ENCODE measurements at places on chromosomes 6 and 20.
A peak's percentile ranks its signal among the peaks of the same experiment; 100 is the strongest.

DNA sequence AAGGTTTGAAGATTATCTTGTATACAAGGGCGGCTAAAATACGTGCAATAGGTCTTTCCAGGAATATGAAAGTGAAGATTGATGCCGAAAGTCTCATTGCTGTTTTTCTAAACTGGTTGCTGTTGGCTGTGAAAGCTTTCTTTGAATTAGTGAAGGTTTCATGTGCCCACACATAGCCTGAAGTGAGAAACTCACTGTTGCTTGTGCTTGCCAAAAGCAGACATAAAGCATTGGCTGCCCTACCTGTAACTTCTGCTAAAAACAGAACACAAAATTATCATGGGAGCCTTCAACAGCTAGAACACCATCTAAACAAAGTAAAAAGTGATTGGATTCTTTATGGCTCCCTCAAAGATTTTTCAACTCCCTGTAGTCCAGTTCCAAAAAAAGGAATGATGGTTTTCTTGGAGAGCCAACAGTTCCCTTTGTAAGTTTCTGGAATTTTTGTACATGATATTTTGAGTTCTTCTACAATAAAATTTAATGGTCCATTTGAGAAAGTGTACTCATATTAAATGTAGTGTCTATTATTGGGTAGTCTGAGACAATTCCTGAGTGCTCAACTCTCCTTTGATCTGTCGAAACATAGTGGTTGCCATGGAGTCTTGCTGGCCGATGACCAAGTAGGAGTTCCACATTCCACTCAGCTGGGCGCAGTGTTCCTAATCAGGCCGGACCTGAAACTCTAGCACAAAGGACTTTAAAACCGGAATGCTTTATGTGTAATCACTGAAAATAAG is 68.5 kb downstream of the PLEKHG1 start:
- no peak for DNase-seq

DNA sequence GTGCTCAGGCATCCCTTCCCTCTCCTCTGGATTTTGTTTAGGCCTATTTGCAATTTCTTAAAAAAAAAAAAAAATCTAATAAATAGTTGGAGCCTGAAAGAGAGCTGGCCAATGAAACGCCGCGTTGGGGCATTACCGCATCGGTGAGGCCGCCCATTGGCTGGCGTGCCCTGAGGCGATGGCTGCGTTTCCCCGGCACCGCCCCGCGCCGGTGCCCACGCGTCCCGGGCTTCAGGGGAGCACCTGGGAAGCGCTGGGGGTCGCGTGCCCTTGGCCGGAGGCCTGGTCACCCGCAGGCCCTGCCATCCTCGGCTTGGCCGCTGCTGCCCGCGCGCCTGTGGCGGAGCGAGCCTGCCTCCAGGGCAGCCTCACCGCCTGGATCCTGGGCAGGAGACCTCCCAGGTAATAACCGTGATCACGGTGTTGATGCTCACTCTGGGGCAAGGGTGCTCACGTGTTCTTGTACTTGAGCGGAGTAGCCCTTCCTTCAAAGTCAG is 155.4 kb downstream of the NRN1 start:
- DNase-seq = no peak

DNA sequence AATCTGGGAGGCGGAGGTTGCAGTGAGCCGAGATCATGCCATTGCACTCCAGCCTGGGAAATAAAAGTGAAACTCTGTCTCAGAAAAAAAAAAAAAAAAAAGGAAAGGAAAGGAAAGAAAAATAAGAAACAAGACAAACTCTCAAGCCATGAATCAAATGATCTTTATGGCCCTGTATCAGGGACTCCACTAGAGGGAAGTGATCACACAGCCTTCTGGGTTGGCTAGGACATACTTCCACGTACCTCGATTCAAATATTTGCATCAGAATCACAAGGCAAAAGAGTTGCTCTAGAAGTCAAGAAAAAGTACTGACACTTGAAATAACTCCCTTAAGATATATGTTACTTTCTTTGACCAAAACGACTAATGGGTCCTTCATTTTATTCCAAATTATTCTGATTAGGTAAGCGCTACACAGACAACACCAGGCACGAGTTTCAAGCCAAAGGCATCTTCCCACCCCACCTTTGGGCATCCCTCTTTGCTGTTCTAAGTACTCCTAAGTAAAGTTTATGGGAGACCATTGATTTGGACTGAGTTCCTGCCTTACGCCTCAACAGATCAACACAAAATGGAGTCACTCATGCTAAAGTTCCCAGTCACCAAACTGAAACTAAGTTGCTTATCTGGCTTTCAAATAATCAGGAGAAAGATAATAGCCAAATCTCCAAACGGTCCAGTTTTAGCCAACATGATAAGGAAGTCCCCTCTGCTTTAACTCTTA is 77.5 kb upstream of the NT5E start:
- DNase-seq = no peak

DNA sequence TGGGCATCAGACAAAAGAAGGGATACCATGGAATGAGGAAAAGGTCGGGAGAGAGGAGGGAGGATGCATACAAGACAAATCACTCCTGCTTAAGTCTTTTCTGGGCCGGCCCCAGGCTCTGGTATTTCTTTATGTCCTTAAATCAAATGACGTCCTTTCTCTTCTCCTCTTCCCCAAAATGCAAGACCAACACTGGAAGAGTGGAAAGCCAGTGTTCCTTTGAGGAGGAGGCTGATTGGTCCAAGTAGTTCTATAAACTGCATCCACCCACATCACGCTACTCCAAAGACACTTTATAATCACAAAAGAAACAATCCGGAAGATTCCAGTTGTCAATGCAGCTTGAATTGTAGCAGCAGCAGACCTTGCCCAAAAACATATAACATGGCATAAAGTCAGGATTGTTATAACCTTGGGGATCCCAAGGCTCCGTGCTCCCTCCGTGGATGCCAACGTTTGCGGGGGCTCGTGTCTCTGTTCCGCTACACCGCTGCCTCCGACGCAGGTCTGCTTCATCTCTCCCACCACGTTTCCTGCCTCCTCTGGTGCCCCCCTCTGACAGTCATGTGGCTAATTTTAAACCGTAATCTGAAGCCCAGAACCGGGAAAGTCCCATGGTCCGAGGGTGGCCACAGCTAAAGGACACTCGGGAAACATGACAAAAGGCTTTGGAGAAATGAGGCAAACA is 47.1 kb downstream of the MCUR1 start:
- peak; percentile 55 for DNase-seq

DNA sequence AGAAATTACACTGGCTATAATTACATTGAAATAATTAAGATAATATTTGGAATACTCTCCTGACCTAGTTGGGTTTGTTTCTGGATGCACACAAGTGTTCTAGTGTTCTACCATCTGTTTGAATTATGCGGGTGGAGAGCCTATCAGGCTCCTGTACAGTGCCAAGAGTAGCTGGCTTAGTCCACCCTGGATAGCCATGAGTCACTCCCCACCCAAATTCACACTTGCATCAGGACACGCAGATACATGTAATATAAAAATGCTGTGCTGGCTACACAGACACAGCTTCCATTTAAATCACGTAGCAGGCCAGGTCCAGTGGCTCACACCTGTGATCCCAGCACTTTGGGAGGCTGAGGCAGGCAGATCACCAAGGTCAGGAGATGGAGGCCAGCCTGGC is 686.2 kb upstream of the SLC35B3 start:
- DNase-seq = no peak

DNA sequence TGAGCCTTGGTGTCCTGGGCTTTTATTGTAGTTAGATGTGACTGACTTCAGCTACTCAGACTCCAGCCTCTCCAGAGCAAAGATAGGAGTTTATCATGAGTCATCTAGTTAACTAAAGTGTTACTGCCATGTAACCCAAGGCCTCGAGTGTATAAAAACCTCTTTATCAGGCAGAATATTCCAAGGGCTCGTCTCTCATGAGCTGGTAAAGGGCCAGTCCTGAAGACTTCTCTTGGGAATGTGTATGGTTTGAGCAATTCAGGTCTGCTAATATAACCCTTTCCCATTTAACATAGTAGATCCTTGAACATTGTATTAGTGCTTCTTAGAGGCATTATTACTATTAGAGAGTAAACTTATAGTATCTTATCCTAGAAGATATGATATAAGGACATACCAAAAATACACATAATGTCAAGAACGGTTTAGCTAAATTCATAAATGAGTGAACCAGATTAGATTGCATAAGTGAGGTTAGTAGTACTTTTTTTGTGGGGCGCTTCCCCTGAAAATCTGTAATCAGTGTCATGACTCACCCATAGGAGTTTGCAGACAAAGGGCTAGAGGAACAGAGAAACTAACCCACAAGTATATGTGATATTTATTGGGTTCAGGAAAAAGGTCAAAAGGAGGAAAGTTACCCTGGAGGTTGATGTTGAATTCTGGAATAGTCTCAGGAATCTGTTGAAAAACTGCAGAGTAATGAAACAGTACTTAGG is 16.0 kb downstream of the DSE start:
- no peak for DNase-seq

GRCh38 chr20:61429458-61430227 is 177.6 kb downstream of the CDH4 start:
- DNase-seq = no peak

- no peak for DNase-seq
Measured at GRCh38 chr6:49401063-49401462, 62.0 kb downstream of the MMUT start.

DNA sequence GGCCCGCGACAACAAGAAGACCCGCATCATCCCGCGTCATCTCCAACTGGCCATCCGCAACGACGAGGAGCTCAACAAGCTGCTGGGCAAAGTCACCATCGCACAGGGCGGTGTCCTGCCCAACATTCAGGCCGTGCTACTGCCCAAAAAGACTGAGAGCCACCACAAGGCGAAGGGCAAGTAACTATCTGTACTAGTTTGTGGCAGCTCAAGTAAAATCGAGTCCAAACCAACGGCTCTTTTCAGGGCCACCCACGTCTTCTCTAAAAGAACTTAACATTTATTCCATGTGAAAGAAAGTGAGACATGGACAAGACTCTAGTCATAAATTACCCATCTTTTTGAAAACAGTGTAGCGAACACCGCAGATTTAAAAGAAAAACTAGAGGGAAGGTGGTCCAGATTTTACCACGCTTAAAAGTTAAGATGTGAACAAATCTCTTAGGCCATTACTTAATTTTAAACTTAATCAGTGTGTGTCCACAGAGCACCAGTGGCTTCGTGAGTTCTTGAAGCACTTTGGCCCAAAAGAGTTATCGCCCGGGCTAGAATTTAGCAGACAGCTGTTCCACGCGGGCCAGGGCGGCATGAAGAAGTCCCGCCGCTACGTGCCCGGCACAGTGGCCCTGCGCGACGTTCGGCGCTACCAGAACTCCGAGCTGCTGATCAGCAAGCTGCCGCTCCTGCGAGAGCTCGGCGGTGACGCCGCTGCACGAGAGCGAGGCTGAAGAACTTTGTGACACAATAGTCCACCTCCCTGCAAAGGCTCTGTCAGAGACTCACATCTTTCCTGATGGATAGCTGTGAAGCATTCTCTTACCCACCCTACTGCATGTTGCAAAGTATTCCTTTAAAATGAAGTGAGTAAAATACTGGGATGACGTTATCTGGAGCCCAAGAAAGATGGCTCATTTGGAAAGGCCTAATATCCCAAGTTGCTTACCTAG is 113.9 kb upstream of the PRSS16 start:
- DNase-seq = peak; percentile 64

- no peak for DNase-seq
Measured at GRCh38 chr6:154907291-154907690, 87.8 kb upstream of the TIAM2 start.

DNA sequence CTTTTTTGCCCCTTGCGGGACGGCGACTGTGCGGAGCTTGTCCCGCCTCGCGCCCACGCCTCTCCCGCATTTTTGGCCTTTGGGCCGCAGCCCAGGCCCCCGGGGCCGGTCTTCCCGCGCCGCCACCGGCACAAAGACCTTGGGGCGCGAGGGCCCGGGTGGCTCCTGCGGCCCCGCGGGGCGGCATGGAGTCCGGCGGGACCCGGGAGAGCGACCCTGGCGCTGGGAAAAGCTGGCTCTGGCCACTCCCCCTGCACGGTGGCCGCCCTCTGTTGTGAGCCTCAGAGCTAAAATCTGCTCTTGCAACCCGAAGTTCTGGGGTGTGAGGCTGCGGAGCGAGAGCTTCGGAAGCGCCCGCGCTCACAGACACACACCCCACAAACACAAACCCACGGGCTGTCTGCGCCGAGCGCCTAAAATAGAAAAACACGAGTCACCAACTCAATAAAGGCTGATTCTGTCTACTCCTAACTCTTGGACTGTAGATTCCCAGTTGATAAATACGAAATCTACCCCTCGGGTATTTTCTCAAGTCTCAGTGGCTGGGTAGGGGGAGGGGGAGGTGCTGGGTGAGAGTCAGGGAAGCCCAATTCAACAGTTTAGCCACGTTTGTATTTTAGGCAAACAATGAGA is 496 bp upstream of the BEND3 start:
- peak; percentile 83 for DNase-seq

DNA sequence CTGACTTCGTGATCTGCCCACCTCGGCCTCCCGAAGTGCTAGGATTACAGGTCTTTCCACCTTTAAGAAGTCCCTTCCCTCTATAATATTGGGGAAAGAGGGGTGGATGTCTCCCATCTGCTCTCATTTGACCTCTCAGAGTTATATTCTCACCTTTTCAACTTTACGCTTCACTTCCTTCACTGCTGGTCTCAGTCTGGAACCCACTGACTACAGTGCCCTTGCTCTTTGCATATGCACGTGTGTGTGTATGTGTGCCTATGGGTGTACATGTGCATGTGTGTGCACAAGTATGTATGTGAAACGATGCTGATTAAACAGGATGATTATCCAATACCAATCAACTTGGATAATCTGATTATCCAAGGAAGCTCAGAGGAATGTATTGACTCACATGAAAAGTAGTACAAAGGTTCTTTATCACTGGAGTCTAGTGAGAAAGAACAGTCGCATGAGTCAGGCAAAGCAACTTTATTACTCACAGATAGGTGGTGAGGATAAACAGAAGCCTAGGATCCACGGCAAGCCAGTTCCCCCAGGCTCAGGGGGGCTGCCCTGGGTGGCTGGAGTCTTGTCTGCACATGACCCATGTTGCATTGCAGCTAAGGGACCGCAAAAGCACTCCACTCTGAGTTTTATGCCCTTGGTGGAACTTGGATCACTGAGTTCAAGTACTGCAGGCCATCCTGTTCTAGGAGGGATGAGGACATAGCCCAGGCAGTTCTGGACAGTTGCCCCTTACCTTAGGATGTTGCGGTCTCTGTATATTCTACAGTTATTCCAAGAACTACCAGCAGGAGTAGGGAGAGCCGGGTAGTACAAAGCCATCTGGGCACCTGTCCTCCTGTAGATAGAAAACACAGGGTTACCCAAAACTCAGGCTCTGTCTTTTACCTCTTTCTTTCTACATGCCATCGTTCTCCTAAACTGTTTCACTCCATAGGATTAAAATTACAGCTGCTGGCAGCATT is 50.9 kb downstream of the SNRNP48 start:
- DNase-seq = no peak
